ENCODE measurements at places on chromosomes 3 and 15. TPM values are rescaled to one million over a fixed set of nuclear protein-coding genes. Genes with fewer than 3 reads are reported as not detected.

- H3K4me3 ChIP-seq, result no peak overlapping the region
- peaks cover 35% of the 10 kb centered on the region for H3K4me1 ChIP-seq
- H3K27ac ChIP-seq, result no peak overlapping the region
- DNase-seq, result no peak
- H3K36me3 ChIP-seq, result peaks cover 19% of the 10 kb centered on the region
Measured at GRCh38 chr3:196886144-196886543, 18.4 kb downstream of the SENP5 start.

DNA sequence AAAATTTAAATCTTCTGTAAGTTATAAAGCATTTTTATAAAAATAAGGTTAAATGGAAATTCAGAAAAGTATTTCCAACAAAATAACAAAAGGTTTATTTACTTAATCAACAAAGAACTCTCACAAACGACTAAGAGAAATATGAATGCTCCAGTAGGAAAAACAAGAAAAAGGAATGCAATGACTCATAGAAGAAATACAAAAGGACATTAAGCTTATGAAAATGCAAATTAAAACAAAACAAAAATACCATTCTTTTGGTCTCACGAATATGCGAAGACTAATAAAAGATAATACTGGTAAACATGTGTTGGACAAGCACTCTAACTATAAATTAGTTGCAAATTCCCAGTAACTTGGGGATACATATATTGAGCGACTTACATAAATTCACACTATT, 17.5 kb upstream of the TBC1D5 start:
- H3K27ac ChIP-seq, result no peak overlapping the region
- peaks cover 35% of the 10 kb centered on the region for H3K27me3 ChIP-seq
- no peak overlapping the region for H3K4me3 ChIP-seq
- no peaks in the 10 kb centered on the region for H3K36me3 ChIP-seq
- H3K4me1 ChIP-seq, result peaks cover 14% of the 10 kb centered on the region
- DNase-seq, result no peak

Gene SI
- total RNA-seq, result not detected

- peaks cover under 1% of the 10 kb centered on the region for H3K4me1 ChIP-seq
- H3K27me3 ChIP-seq, result peaks cover 20% of the 10 kb centered on the region
- H3K27ac ChIP-seq, result no peak overlapping the region
- no peak for DNase-seq
- H3K4me3 ChIP-seq, result no peak overlapping the region
- peaks cover 2% of the 10 kb centered on the region for H3K36me3 ChIP-seq
Measured at GRCh38 chr15:45469027-45469426, 53.5 kb downstream of the SLC30A4 start.

GRCh38 chr3:102180280-102180931, 254.4 kb upstream of the ZPLD1 start:
- H3K4me3 ChIP-seq, result no peak overlapping the region
- no peak for DNase-seq
- no peaks in the 10 kb centered on the region for H3K27me3 ChIP-seq
- H3K36me3 ChIP-seq, result no peaks in the 10 kb centered on the region

DNA sequence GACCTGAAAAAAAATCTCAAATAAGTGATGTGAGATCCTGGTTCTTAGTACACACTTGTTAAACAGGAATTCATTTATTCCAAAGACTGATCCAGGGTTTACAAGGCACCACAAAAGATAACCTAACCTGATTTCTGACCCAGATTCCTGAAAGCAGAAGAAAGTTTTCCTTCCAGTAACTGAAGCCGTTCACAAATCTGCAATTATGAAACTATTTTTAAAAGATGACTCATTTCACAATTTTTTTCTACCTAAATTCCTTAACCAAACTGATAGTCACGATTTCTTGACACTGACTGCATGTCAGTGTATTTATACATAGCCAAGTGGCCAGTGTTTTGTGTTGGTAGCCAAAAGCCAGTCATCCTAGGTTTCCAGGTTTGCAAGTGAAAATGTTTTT, 17.1 kb downstream of the SLC9A9 start:
- no peak for DNase-seq
- peaks cover 32% of the 10 kb centered on the region for H3K4me1 ChIP-seq
- no peaks in the 10 kb centered on the region for H3K27me3 ChIP-seq

Measured in activated CD4-positive, alpha-beta T cell treated with anti-CD3 and anti-CD28 coated beads, Interleukin-2, amount 10 ng/mL, durations not matched to agents 7 days and 5 days (primary cell).